ENCODE measurements at places on chromosomes 2 and 18.
A peak's percentile ranks its signal among the peaks of the same experiment; 100 is the strongest.

GRCh38 chr2:58539973-58540372, 298.8 kb upstream of the FANCL start:
- DNase-seq = no peak

DNA sequence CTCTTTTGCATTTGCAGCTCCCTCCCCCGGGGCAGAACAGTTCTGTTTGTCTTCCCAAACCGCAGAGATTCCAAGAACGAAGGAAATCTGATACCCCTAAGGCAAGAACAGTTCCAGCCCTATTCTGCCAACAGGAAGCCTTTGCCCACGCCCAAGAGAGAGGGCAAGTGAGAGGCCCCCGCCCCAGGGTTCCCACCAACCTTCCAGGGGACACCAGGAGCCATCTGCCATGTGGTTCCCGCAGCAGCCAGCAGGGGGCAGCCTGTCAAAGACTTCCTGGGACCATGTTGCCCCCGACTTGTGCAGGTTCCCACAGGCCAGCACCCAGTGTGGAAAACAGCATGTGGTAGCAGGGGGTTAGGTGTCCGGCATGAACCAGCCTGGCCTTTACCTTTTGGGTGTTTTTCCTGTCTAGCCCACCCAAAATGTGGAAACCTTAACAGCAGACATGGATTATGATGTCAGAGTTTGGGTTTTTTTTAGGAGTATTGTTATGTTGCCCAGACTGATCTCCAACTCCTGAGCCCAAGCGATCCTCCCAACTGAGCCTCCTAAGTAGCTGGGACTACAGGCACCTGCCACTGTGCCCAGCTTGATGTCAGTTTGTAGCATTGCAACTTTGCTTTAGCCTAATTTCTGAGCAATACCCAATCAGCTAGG, 21.7 kb upstream of the EFHD1 start:
- DNase-seq = peak; percentile 56

GRCh38 chr2:214782671-214783070, 26.8 kb downstream of the BARD1 start:
- DNase-seq = no peak

GRCh38 chr2:102014041-102014345, 22.2 kb downstream of the IL1R2 start:
- no peak for DNase-seq

- DNase-seq = no peak
Measured at GRCh38 chr18:21682371-21683051, 22.1 kb downstream of the ABHD3 start.

DNA sequence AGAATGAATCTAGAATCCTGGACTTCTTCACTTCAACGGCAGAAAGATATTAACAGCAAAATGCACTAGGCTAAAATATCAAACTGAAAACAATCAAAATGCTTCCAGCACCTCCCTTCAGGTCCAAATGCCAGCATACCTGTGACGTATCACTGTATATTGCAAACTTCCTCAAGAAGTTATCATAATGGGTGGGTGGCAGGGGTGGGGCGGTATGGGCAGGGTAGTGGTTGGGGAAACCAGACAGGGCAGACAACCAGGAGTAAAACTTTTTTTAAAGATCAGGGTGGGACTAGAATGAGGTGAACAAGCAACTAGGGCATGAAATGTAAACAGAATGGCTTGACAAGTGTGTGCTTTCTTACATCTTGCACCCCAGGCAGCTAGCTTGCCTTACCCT, 140.9 kb downstream of the SATB2 start:
- no peak for DNase-seq

GRCh38 chr2:70463581-70463980, 90.0 kb downstream of the TGFA start:
- DNase-seq = no peak

DNA sequence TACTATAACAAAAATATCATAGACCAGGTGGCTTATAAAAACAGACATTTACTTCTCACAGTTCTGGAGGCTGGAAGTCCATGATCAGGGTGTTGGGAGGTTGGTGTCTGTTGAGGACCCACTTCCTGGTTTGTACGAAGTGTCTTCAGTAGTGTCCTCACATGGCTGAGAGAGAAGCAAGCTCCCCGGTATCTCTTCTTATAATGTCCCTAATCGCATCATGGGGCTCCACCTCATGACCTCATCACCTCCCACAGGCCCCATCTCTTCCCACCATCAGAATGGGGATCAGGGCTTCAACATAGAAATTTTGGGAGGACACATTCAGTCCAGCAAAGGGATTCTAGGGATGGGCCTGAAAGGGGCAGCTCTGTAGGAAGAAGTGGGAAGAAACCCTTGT, 4.8 kb upstream of the NIFK start:
- DNase-seq = no peak

GRCh38 chr2:148926291-148926961, 51.4 kb downstream of the KIF5C start:
- no peak for DNase-seq

GRCh38 chr2:176805345-176805744, 407.2 kb upstream of the HNRNPA3 start:
- no peak for DNase-seq

GRCh38 chr2:164722616-164723338, 101.5 kb upstream of the GRB14 start:
- no peak for DNase-seq

GRCh38 chr2:146730882-146731281, 1113.9 kb upstream of the ACVR2A start:
- no peak for DNase-seq

DNA sequence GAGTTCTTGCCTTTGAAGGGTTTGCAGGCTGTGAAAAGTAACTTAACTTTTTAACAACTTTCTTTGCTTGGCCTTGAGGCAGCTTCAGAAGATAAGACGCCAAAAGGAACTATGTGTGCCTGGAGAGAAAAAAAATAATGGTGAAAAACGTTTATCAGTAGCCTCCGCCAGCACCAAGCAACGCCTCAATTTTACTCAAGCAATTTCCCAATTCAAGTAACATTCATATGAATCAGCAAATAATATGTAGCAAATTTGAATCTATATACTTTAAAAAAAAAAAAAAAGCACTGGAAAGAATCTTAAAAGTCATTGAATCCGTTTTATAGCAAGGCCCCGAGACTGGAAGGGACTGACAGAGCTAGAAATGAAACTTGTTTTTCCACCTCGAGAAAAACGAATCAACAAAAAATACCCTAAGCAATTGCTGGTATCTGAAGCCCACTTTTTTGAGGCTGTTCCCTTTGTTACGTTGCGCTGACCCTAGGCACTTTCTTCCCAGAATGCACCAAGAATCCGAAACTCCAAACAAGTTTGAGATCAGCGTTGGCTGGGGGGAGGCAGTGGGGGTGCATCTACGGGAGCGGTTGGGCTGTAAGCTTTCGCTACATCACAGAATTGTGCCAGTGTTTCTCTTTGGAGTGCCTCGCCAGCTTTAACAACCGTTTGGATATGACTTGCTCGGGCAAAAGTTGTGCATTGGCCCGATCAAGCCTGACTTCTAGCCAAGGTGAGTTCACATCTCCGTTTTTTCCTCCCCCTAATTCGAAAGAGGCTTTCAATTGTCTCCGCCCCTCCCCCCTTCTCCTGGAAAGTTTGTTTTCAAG, 2.7 kb upstream of the TGIF1 start:
- no peak for DNase-seq

DNA sequence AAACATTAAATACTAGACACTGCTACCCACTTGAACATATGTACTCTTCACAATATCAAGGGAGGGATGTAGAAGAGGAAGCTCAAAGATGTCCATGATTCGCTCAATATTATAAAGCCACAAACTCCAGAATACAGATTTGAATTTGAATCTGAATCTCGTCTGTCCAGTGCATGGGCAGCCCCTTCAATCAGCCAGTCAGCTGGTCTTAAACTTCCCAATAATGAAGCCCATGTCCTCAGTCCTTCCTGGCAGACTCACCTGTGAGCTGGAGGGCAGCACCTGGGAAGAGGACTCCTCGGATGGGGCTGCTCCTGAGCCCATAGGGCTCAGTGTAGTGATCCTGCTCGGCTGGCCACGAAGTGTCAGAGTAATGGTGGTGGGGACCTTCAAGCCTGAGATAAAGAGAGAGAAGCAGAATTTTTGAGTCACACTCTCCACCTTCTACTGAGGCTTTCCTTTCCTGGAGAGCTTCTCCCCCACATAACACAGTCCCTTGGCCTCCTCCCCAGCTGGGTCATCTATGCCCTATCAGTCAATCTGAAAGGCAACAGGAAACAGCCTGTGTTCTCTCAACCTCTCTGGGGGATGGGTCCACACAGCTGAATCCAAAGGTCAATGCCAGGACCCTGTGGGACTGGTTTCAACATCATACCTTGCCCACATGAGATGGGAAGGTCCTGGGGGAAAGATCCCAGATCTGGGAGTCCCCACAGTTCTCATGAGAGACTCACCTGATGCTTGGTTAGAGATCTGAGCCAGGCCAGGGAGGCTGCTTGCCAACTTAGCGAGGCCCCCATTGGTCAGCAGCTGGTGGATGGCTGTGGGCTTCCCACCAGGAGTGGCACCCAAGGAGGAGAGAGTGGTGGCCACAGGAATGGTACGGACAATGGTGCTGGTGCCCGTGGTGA, 36.5 kb downstream of the KANSL3 start:
- DNase-seq = no peak

DNA sequence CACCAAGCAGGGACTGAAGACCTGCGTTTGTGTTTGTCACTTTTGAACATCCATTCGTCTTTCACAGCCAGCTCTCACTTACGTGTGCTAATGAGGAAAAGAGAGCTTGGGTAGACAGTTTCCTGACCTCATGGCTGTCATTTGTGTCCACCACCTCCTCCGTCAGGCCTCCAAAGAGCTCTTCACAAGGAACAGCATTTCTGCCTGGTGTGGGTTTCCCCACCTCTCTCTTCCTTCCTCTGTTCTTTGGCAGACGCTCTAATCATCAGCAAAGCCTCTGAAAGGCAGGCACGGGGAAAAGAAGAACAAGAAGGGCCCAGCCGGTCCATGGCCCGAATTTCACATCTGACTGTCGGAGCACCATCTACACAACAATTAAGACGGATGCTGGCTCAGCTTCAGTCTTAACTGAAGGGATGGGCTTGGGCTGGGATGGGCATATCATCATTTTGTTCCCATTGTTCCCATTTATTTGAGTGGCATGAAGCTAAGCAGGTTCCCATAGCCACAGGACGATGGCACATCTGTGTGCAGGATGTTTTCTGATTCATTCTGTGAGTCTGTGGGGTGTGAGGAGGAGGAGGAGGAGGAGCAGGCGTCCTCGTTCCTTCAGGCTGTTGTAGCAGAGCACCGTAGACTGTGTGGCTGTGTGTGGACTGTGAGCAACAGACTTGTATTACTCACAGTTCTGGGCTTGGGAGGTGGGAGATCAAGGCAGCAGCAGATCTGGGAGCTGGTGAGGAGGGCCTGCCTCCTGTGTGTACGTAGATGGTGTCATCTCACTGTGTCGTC, 66.4 kb downstream of the TSHZ1 start:
- DNase-seq = no peak

DNA sequence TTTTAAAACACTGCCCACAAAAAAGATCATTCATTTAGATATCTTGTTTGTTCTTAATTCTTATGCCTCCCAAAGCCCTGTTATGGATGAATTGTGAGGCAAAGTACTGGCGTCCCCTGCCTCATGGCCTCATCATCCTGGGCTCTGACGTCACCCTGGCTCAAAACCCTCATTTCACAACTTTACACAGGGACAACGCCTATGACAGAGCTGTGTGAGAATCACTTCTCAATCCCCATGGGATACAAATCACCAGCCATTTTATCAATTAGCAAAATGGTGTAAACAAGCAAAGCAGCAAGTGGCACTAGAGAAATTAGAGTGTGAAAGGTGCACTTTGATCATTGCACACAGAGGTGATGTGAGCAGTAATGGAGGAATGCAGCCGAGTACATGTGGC, 16.6 kb downstream of the FHOD3 start:
- DNase-seq = no peak

GRCh38 chr2:191935247-191935646, 88.4 kb upstream of the CAVIN2 start:
- DNase-seq = no peak

DNA sequence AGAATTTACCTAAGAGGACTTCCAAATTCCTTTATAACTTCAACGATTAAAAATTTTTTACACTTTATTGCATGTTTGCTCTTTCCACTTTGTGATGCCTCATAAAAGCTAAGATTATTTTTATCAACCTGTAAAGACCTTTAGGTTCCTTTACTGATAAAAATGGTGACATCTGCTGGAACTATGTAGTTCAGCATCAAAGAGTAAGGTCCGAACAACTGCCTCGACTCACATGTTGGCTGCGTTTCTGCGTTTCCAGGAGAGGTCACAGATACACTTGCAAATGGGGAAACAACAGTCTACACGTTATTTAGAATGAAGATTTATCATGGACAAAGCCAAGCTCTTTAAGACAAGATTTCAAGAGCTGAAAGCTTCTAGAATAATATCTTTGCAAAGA, 18.8 kb upstream of the TMX3 start:
- no peak for DNase-seq

GRCh38 chr18:51164761-51165281, 32.7 kb downstream of the MEX3C start:
- DNase-seq = no peak

All from stimulated activated CD4-positive, alpha-beta T cell treated with anti-CD3 and anti-CD28 coated beads, Interleukin-1b, Interleukin-23, amount 100 ng/mL, for 1 hour (primary cell).